ENCODE measurements at places on chromosomes 6 and 20.

DNA sequence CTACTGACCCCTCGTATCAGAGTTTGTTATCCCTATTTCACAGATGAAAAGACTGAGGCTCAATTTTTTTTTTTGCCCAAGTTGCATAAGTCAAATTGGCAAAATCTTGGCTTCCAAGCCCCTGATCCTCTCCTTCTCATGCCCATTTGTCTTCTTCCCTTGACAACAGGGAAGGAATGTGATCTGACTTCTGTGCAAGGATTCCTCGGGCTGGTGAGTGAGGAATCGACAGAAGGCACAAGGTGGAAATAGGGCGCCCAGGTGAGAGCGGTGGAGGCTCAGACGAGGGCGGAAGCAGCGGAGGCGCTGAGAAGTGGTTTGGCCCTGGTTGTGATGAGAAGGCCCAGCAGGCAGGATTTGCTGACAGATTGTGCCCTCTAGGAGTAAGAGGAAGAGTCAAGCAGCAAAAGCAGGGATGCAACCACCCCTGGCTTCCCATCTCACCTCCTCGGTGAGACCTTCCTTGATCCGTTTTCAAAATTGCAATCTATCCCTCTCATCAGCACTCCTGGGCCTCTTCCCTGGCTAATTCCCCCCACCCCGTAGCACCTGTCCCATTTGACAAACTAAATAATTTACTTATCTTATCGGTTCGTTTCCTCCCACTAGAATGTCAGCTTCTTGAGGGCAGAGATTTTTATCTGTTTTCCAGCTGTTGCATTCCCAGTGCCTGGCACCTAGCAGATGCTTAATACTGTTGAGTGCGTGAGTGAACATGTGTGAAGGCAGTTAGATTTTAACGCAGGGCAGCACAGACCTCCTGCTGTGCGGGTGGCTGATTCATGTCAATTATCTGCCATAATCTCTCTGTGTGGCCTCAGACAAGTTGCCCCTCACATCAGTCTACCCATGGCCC lies 3.7 kb upstream of the SIRPA start:
- DNase-seq: no peak

- DNase-seq: peak; percentile 18
Measured at GRCh38 chr20:49385465-49385864, 97.0 kb downstream of the KCNB1 start.

DNA sequence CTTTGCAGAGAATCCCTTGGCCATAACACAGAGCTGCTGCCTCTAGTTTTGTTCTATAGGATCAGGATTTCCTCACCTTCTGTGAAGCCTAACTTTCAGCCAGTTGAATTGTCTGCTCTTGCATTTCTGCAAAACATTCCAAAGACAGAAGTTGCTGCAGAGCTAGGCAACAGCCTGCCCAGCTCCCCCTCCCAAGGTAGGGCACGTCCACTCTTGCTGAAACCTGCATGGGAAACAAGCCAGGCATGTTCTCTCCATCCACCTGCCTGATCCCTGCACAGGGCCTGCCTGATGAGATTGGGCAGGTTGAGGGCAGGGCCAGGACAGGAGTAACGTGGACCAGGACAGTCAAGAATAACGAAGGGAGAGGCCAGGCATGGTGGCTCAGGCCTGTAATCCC lies 58.9 kb upstream of the NAA20 start:
- DNase-seq: no peak

GRCh38 chr6:75896526-75896925 lies 147.5 kb downstream of the MYO6 start:
- DNase-seq: no peak

DNA sequence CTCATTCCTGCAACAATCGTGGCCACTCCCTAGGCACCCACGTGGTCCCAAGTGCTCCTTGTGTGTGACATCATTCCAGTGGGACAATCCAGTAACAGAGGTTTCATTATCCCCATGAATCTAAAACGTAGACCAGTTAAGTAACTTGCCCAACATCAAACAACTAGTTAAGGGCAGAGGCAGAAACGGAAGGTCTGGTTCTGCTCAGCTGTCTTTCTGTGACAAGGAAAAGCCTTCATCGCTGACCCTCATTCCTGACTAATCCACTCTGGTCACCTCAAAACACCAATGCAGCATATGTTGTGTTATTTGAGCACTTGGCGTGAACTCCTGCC lies 261.4 kb upstream of the JARID2 start:
- no peak for DNase-seq

- no peak for DNase-seq
Measured at GRCh38 chr6:33552252-33552651, 27.8 kb downstream of the BAK1 start.

DNA sequence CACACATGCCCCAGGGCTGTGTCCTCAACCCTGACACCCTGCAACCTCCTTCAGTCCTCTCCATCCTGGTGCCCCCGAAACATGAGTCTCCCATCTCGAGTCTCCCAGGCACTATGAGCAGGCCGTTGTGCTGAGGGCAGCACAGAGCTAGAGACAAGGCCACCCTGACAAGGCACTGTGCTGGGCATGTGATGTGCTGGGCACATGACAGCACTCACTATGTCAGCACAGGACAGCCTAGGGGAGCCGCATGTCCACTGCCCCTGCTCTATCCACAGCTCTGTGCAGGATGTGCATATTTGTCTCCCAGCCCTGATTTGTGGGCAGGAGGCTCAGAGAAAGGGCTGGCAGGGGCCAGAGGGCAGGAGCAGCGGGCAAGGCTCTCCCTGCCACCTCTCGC lies 362.1 kb upstream of the AGPAT4 start:
- no peak for DNase-seq

Data from kidney capillary endothelial cell (primary cell).